ENCODE measurements at places on chromosomes 3 and 15. TPM values are rescaled to one million over a fixed set of nuclear protein-coding genes. Genes with fewer than 3 reads are reported as not detected.

DNA sequence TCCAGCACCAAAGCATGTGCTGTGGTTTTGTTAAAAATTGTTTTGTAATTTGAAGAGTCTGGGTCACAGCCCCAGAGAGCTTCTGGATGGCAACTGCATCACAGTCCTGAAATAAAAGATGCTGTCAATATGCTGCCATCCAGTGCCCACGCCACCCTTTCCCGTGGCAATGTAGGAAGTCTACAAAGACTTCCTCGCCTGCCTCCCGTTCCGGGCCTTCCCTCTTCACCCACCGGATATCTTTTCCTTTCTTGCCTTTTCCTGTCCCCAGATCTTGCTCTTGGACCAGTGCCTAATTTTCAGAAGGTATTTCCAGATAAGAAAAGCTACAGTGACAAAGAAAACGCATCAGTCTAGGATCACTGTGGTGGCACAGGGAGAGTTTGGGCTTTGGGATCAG lies 85.3 kb upstream of the RNU6-1 start:
- DNase-seq: no peak

DNA sequence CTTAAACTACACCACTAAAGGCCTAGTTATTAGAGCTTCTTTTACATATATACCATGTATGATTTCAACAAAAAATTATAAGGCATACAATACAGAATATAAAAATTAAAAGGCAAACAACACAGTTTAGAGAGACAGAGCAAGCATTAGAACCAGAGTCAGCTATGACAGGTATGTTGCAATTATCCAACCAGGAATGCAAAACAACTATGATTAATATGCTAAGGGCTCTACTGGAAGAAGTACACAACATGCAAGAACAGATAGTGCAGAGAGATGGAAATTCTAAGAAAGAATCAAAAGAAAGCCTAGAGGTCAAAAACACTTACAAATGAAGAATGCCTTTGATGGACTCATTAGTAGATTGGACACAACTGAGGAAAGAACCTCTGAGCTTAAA lies 39.6 kb downstream of the CCDC54 start:
- no peak for DNase-seq

CDHR4 gene
- polyA plus RNA-seq: 0.01 TPM

- DNase-seq: no peak
Observed at GRCh38 chr15:35522061-35522460, 23.9 kb downstream of the DPH6 start.

- no peak for DNase-seq
Observed at GRCh38 chr3:177144922-177145321, 52.4 kb downstream of the TBL1XR1 start.

DNA sequence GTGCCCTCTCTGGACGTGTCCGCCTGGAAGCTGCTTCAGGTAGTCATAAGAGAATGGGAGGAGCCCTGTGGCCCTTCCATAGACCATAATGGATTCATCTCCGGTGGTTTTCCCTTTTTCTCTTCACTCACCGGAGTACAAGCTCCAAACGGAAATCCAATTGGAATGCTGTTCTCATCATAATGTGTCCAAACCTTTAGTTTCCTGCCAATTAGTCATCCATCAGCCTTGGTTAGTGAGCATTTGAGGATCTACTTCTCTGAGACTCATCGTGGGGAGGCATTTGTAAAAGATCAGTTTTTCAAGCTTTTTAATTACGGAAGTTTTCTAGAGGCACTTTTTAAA lies 34.9 kb downstream of the ABHD2 start:
- no peak for DNase-seq

LMCD1 gene
- polyA plus RNA-seq: 459 TPM

- DNase-seq: no peak
Observed at GRCh38 chr15:92579931-92580470, 75.6 kb downstream of the FAM174B start.

- no peak for DNase-seq
Observed at GRCh38 chr3:139460076-139460475, 16.2 kb downstream of the RBP2 start.

DNA sequence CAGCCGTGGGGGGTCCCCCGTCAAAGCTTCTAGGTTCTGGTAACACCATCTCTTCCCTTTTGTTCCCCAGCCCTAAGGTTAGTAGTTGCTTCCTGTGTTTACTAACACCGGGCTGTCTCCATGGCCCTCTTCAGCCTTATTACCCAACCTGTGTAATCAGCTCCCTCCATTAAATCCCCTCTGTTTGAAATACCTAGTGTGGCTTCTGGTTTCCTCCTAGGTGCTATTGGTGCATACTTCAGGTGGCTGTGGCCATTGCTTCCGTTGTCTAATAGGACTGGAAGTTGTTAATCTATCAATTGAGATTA lies 35.3 kb downstream of the MOBP start:
- DNase-seq: no peak

DNA sequence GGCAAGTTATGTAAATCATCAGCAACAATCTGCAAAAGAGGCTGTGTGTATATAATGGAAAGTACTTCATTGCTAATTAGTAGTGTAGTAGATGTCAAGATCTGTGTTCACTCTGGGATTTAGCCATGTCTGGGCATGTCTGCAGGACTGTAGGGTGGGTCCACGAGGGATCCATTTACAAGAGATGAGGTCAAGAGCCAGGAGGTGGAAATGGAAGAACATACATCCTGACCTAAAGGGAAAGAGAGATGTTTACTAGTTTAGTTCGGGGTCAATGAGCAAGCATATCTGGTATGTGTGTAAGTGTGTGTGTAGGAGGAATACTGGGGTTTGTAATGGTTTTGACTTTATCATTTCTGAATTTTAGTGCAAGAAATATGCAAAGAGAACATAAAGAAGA lies 171.5 kb upstream of the NANOGP8 start:
- no peak for DNase-seq

DNA sequence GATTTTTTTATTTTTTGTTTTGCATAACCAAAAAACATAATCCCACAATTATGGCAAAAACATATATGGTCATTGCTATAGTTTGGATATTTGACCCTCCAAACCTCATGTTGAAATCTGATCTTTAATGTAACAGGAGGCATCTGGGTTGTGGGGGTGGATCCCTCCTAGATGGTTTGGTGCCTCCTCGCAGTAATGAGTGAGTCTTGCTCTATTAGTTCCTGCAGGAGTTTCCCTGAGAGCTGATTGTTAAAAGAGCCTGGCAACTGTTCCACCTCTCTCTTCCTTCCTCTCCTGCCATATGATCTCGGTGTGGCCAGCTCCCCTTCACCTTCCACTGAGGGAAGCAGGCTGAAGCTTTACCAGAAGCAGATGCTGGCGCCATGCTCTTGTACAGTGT lies 33.2 kb upstream of the TRIM59 start:
- DNase-seq: no peak

- DNase-seq: no peak
Observed at GRCh38 chr15:29132735-29133181, 136.9 kb downstream of the NSMCE3 start.

DNA sequence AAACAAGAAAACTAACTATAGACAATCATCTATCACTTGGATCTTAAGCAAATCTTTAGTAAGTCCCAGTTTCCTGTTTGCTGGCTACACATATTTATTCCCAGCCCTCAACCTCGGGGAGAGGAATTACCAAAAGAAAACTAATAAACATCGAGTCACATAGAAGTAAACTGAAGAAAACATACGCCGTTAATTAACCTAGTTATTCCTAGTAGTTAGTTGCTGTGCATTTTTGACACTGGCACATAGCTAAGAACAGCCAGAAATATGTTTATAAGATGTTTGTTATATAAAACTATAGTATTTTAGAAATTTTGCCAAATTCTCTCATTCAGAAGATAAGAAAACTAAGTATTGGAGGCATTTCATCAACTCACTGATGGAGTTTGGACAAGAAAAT lies 407.2 kb upstream of the ARHGEF26 start:
- no peak for DNase-seq

STAC gene
- 0.29 TPM for polyA plus RNA-seq

GRCh38 chr3:112629425-112629824 lies 11.5 kb downstream of the CCDC80 start:
- peak; percentile 31 for DNase-seq

DNA sequence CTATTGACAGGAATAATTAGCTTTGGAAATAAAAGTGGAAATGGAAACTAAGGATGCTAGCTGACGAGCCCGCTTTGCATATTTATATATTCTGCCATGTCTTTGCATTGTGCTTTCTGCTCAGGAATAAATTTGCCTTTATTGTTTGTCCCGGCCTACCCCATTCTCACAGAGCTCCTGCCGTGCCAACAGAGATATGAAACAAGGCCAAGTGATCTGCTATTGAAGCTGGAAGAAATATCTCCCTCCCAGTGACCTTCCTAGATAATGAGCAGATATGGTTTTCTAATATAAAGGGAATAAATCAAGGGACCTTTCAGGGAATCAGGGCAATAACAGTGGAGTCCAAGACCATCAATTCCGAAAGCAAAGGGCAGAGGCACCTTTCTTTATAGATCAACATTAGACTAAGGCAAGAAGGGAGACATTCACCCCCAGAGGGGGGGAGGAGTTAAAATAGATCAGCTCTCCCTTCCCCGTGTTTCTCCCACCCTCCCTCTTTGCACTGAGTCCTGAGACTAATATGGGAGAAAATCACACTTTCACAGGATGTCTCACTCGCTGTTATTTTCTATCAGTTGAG lies 664.6 kb downstream of the AGBL1 start:
- DNase-seq: no peak

DNA sequence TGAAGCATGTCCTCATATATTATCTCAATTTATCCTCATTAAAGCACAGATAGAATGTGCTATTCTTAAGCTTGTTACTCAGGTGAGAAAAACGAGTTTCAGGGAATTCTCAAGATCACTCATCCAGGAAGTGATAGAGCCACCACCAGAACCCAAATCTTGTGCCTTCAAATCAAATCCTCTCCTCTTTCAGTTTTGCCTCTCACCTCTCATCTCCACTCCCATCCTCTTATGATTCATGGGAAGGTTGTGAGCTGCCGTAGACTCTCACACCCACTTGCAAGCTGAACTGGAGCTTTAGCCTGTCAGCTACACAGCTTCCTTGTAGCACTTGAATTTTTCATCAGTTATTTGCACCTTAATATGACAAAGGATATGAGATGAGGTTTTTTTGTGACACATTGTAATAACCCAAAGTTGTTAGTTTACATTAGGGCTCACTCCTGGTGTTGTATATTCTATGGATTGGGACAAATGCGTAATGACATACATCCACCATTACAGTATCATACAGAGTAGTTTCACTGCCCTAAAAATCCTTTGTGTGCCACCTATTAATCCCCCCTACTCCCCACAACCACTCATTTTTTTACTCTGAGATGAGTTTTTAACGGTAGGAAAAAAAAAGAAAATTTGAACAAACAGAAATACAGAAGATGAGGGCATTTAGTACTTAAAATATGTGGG lies 25.7 kb downstream of the GPR15 start:
- DNase-seq: no peak

- no peak for DNase-seq
Observed at GRCh38 chr3:172515130-172515918, 7.9 kb downstream of the TNFSF10 start.

APOD gene
- polyA plus RNA-seq: 235 TPM

GRCh38 chr3:188802645-188803044 lies 369.1 kb upstream of the TPRG1 start:
- no peak for DNase-seq

DNA sequence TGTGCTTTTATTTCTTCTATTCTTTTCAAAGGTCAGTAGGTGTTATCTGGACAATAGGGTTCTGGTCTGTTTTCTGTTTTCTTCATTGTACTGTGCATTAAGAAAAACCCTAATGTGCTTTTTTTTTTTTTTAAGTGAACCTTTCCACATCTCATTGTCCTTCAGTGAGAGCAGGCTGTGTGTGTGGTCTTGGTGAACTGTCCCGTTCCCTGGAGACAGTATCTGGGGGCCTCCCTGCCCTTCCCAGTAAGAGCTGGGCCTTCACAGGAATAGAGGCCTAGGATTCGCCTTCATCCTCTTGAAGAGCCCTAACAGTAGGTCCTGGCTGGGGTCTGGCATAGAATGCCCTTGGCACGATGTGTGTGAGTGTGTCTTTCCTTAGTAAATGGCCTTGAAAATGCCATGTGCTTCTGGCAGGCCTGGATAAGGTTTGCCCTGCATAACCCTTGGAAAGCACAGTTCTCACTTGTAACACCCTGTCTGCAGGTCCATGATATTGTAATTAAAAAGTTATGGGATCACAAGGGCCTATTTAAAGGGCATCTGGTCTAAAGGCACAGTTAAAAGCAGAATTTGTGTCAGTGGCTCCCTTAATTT lies 81.2 kb downstream of the IGF1R start:
- DNase-seq: no peak

LMAN1L gene
- polyA plus RNA-seq: 0.03 TPM

MKRN3 gene
- polyA plus RNA-seq: 0.04 TPM

CSTA gene
- polyA plus RNA-seq: 2.5 TPM

- DNase-seq: no peak
Observed at GRCh38 chr3:123725652-123726400, 141.0 kb upstream of the HACD2 start.

SLC2A2 gene
- not detected for polyA plus RNA-seq

SERPINI2 gene
- polyA plus RNA-seq: 0.06 TPM

DPPA2 gene
- polyA plus RNA-seq: not detected

DNA sequence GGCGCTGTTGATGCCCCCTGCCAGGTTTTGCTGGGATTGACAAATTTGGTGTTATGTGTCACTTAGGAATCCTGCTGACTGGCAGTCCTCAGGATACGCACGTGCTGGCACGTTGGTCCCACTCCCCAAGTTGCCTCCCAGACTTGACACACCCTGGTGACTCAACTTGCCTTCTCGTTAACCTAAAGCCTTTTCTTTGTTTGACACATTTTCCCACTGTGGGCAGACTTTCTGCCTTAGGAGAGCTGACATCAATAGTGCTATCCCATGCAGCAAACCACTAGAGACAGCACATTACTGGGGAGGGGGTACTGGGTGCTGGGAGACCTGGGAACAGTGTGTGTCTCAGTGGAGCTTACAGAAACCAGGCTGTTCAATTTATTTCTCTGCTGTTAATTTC lies 104.3 kb downstream of the OXNAD1 start:
- no peak for DNase-seq
